ENCODE measurements at places on chromosomes 16 and 17. TPM values are rescaled to one million over a fixed set of nuclear protein-coding genes. Genes with fewer than 3 reads are reported as not detected.

Gene NACA2
- not detected for total RNA-seq

Gene RAB37
- 7.1 TPM for total RNA-seq

Gene TBC1D3E
- not detected for total RNA-seq

GRCh38 chr16:48330189-48330840 lies 54.9 kb downstream of the SIAH1 start:
- DNase-seq: no peak

DNA sequence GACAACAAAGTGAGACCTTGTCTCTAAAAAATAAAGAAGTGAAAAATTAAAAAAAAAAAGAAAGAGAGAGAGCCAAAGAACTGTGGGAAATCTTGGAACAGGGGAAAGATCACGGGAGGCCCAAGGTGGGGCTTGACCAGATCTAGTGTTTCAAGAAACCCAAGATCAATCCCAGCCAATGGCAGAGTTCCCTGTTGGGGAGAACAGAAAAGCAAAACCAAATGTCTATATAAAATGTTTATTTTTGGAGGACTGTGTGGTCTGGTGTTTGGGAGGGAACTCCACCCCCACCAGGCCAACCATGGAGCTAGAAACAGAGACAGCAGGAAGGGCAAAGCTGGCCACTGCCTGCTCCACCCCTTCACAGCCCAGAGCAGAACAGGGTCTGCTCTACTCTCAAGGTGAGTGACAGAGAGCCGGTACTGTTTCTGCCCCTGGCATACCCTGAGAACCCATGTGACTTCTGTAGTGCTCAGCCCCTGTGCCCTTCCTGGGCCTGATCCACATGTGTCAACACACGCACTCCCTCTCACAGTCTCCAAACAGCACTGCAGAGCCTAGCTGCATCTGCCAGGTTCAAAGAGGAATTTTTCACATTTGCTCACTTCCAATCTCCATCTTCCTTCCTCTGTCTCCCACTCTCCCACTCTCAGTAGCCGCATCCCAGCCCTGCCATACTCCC lies 3.7 kb downstream of the TMEM101 start:
- no peak for DNase-seq

DNA sequence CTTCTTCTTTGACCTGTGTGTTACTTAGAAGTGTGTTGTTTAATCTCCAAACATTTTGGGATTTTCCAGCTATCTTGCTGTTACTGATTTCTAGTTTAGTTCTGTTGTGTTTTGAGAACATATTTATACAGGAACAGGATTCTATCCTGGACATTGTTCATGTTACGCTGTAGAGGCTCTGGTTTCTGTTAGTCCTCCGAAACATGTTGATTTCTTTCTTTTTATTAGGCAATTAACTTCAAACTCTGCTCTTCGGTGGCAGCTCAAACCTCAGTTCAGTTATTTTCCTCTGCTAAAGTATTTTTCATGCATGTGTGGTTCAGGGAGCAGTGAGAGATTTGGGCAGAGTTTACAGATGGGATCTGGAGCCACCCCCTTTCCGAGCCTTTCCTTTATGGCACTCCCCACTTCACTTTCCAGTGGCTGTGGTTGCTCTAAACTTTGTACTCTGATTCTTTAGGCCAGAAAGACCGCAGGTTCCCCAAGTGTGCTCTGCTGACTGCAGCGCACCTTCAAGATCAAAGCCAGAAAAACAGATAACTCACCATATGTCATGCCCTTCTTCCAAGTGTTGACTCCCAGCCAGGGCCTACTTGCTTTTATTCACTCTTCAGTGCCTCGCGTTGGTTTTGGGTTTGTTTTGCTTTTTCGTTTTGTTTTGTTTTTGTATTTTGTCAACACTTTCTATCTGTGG lies 77.6 kb upstream of the KSR1 start:
- no peak for DNase-seq

Measured in vagina (tissue), 2 donors.